NAMALWA (cell line): ENCODE measurements at places on chromosomes 3 and 15.

DNA sequence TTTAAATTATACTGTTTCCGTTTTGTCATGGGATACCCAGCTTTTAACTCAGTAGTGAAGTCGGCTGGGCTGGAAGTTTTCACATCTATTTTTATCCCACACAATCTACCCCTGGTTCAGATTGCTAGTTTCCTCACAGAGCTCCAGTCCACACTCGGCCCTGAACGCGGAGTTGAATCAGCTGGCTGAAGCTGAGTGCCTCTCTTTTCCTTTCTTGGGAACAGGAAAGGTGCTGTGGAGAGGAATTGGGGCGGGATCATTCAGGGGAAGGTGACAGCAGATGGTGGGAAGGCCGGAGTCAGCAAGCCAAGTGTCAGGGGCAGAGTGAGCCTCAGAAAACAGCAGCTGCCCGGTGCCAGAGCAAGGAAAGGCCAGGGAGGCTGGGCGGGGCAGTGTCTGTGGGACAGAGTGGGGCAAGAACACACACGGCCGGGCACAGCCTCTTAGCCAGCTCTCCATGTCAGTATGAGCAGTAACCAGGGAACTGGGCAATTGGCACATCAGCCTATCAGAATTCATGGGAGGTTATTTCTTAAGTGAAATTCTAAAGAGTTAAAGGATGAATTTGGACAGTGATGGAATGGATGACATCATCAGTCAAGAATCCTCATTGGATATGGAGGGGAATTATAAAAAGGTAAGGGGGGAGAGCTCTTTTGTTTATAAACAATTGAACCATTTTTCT lies 135.7 kb upstream of the IL12A start:
- no peak for DNase-seq

DNA sequence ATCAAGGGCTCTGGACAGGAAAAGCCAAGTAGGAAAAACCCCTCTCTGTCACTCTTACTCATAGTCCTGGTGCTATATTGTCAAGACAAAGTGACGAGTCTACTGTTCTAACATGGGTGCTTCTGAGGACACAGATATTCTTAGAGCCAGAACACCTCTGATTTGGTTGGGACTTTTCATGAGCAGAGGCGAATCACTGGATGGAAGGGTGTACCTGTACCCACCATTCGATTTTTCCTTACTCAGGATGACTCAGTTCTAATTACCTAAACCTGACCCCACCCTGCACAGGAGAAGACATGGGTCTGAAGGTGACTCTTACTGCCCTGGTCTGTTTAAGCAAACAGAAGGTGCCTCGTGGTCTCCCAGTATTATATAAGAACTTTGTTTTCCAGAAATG lies 58.5 kb downstream of the ABCC5 start:
- DNase-seq, result no peak

GRCh38 chr3:414063-414462 lies 217.5 kb downstream of the CHL1 start:
- DNase-seq, result peak; percentile 41

DNA sequence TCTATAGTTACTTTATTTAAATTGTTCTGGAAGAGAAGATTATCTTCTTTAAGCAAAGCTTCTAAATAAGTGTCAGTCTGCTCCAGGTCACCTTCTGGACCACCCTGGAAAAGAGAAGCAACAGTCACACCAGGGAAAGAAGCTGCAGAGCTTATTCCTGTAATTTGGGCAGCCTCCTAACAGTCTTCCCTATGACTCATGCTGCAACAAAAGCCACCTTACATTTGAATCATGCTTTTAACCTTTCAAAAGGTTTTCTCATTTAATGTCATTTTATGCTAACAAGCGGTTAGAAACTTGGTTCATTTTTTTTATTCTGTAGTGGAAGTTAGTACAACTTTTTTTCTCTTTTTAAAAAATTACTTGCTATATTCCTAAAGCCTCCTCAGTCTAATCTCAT lies 5.3 kb upstream of the GUCA1C start:
- DNase-seq, result no peak

GRCh38 chr3:139476348-139476747 lies at the start of gene RBP2:
RBP2 (minus strand) TSS chr3:139476516; CDS start chr3:139476459, 57 bp downstream.
- no peak for DNase-seq

DNA sequence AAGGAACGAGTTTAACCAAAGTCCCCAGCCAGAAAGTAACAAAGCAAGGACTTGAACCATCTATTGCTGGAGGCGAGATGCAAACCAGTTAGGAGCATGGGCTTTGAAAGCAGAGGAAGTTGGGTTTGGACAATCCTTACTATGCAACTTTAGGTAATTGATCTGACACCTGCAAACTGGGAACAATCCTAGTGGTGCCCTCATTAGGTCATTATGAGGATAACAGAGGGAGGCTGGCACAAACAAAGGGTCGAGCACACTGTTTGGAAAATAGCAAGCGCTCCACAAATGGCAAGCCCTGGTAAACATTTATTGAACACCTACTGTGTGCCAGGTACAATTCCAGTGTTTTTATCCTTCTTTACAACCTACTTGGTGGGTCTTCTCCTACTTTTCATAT lies 45.6 kb downstream of the WNT5A start:
- no peak for DNase-seq

GRCh38 chr3:136142592-136142991 lies 53.5 kb downstream of the MSL2 start:
- DNase-seq, result no peak

DNA sequence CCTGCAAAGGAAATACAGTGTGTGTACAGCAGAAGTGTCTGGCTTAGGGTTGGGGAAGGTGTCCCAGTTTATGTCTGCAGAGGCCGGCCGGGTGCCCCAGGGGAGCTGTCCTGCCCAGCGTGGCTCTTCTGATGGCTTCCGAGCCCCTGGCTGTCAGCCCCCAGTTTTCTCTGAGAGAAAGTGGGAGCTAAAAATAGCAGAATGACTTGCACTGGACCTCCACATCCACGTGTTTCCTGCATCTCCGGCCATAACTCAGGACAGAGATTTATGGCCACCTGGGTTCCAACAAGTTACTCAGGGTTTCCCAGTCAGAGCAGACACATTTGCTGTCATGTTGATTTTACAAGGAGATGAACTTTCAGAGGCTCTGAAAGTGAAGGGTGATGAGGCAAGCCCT lies 192.0 kb downstream of the ATP10A start:
- DNase-seq, result no peak

GRCh38 chr15:80654299-80654698 lies 40.8 kb upstream of the ABHD17C start:
- no peak for DNase-seq

DNA sequence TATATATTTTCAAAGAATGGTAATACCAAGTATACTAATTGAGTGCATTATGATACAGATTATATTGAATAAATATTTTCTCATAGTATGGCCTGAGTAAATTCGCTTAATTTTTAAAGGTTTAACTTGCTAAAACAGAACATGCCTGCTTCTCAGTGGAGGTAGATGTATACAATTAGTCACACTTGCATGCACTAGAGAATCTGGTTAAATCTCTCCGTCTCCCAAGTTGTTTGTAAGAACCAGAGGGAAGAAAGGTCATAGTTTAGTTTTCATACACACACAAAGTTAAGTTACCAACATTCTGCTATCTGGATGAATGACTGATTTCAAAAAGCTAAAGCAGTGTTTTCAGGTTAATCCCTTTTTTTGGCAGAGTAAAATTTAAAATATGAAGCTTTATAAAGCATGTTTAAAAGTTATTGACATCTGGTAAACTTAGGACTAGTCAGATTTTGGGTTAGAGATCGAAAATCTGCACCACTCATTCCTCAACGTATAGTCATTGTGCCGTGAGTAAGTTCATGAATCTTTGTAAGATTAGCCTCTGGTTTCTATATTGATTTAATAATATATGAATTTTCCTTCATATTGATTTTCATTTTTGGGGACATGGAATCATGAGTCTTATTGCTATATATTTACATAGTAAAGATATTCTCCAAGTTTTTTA lies 117.6 kb upstream of the SAMMSON start:
- DNase-seq, result peak; percentile 6

- peak; percentile 68 for DNase-seq
Measured at GRCh38 chr3:154040283-154040682, 80.9 kb upstream of the ARHGEF26 start.

- no peak for DNase-seq
Measured at GRCh38 chr15:26712335-26712734, 60.5 kb downstream of the GABRB3 start.

DNA sequence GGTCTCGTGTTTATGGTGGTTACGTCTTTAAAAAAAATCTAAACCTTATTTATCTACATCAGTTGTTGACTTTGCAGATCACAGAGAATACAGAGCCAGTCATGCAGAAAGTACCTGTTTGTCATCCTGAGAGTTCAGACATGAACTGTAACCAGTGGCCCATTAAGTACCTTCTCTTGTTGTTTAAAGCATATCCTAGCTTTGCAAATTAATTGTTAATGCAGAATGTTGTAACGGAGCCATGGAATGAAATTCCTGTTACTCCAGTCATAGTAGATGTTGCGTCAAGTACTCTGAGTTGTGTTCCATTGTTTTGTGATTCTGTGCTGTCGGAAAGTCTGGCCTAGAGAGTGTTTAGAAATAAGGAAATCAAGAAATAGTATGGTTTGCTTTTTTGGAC lies 205.2 kb downstream of the RBMS3 start:
- DNase-seq, result no peak

GRCh38 chr3:48617559-48617958 lies 4.0 kb downstream of the TMEM89 start:
- DNase-seq, result no peak

DNA sequence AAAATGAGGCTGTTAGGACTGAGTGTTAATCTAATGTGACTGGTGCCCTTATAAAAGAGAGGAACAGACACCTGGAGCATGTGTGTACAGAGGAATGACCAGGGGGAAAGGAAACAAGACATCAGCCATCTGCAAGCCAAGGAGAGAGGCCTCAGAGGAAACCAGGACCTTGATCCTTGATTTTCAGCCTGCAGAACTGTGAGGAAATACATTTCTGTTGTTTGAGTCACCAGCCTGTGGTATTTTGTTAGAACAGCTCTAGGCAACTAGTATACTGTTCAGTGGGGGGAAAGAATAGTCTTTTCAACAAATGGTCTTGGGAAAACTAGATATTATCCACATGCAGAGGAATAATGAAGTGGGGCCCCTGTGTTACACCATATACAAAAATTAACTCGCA lies 80.6 kb downstream of the CCR1 start:
- no peak for DNase-seq

- DNase-seq, result no peak
Measured at GRCh38 chr3:41239587-41239986, 40.3 kb downstream of the CTNNB1 start.

- DNase-seq, result no peak
Measured at GRCh38 chr3:15769256-15769915, 28.4 kb downstream of the ANKRD28 start.

- peak; percentile 39 for DNase-seq
Measured at GRCh38 chr3:125051715-125052581, 3.8 kb downstream of the HEG1 start.

DNA sequence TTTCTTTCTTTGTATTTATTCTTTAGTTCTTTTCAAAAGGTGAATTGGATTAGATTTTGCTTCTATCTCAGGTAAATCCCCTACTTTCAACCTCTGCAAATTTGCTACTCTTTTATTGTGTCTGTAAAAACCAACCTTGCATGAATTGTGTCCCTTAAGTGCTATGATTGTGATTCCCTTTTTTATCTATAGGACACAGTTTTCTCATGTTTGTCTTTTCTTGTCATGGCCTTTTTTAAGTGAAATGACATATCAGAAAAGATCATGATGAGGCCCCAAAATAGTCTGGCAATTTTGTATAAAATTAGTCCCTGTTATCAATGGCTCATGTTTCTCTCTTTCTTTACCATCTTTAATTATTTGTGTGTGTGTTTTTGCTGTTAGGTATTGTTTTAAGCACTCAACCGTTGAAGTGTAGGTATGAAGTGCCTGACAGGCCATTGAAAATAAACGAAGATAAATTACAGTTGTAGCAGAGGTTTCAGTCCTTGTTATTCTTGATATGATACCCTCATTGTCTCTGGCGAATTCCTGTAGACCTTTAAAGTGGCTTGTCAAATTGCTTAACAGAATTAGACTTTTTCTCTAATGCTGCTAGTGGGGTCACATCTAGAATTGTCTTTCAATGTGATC lies 184.3 kb downstream of the UBE2E2 start:
- no peak for DNase-seq

- DNase-seq, result no peak
Measured at GRCh38 chr3:117097351-117097750, 387.8 kb downstream of the TUSC7 start.

- no peak for DNase-seq
Measured at GRCh38 chr15:60584355-60584998, 105.5 kb upstream of the ICE2 start.

- peak; percentile 42 for DNase-seq
Measured at GRCh38 chr3:52742418-52743041, 28.2 kb downstream of the NEK4 start.

DNA sequence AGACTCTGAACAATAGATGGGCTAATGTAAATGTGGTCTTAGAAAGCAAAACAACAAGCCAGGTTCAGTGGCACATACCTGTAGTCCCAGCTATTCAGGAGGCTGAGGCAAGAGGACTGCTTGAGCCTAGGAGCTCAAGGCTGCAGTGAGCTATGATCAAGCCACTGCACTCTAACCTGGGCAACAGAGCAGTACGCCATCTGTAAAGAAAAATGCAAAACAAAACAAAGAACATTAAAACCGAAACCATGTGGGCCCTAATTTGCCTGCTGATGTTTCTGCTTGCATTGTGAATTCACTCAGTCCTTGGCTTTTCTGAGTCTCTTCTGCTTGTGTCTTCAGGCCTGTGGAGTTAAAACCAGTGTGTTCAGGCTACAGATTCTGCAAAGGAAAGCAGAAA lies 56.7 kb downstream of the CCNL1 start:
- DNase-seq, result peak; percentile 74

DNA sequence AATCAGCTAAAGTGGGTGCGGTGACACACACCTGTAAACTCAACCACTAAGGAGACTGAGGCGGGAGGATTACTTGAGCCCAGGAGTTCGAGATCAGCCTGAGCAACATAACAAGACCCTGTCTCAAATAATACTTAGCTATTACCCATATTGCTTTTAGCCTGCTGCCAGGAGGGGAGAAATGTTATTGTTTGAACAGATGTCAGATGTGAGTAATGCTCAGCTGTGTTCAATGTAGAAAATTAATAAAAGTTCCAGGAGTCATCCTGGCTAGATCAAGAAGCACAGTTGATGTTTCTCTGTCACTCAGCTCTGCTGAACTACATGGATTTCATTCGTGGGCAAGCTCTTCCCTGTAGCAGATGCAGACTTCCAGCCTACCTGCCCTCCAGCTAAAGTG lies 22.2 kb downstream of the LSM3 start:
- DNase-seq, result no peak

GRCh38 chr3:73206030-73206429 lies 144.6 kb downstream of the EBLN2 start:
- DNase-seq, result no peak
